ENCODE measurements at places on chromosomes 11 and 22.
A peak's percentile ranks its signal among the peaks of the same experiment; 100 is the strongest.

DNA sequence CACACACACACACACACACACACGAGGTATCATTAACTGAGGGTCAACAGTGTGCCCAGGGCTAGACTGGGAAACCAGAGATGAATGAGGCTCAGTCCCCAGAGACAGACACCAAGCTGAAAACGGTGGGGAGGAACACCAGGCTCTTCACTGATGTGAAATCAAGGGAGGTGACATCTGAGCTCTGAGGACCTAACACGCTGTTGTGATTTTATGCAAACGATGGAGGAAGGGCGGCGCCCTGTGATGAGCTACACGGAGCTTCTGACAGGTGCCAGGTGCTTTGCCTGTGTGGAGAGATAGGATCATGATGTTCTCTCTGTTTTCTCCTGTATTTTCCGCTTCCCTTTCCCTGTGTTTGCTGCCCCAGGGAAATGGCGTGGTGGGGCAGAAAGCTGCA is 6.5 kb upstream of the CYB5R3 start:
- DNase-seq = no peak

DNA sequence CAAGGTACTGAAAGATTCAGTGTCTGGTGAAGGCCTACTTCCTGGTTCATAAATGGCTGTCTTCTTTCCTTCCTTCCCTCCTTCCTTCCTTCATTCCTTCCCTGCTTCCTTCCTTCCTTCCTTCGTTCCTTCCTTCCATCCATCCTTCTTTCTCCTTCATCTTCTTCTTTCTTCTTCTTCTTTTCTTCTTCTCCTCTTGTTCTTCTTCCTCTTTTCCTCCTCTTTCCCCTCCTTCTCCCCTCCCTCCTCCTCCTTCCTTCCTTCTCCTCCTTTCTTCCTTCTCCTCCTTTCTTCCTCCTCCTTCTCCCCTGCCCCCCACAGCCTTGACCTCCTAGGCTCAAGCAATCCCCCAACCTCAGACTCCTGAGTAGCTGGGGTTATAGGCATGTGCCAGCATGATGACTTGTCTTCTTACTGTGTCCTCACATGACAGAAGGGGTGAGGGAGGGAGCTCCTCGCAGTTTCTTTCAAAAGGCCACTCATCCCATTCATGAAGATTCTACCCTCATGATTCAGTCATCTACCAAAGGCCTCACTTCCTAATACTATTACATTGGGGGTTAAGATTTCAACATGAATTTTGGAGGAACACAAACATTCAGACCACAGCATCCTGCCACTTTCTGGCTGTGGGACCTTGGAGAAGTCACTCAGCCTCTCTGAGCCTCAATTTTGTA is 22.6 kb upstream of the CCDC134 start:
- no peak for DNase-seq

DNA sequence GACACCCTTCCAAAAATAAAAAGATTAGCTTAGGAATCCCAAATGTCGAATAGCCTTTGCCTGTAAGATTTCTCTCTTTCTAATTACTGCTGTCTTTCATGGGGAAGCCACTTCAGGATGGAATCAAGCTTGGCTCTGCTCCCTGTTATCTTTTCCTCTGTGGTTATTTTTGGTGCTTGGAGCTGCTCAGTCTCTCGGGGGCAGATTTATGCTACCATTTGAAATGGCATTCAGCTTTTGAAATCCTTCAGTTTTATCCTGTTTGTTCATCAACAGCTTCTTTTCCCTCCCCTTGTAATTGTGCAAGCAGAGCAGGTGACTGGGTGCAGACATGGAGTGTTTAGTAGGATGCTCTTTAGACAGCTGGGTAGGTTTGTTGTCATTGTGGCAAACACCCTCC is 111.0 kb downstream of the DBX1 start:
- DNase-seq = no peak

DNA sequence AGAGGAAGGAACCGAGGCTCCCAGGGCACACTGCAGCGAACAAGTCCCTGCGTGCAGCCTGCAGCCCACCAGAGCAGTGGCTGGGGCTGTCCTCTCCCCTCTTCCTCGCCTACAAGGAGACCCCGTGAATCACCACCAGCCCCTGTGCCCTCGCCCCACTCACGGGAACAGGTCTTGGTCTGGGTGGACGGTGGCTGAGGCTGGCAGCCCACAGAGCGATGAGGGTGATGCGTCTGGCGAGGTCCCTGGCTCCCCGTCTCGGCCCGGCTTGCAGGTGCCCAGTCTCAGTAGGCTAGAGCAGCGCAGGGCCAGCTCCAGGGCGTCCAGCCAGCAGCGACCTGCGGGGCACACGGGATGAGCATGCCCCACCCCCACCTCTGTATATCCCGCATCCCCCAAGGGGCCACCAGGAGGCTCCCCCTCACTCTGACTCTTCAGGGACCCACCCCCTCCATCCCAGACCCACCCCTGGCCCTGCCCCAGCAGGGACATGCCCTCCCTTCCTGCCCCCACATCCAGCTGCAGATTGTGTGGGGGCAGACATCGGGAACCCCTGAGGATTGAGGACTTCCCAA is 50.5 kb upstream of the CARS1 start:
- no peak for DNase-seq

GRCh38 chr11:77636731-77637344 is 756 bp downstream of the CLNS1A start:
- DNase-seq = peak; percentile 17

DNA sequence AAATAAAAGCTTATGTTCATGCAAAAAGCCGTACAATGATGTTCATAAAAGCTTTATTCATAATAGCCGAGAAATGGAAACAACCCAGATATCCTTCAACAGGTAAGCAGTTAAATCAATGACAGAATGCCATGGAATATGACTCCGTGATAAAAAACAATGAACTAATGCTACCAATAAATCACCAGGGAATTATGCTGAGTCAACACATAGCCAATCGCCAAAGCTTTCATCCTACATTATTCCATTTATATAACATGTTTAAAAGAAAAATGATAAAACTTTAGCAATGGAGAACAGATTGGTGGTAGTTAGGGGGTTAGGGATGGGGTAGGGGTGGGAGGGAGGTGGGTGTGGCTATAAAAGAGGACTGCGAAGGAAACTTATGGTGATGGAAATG is 356.4 kb downstream of the TENM4 start:
- no peak for DNase-seq

DNA sequence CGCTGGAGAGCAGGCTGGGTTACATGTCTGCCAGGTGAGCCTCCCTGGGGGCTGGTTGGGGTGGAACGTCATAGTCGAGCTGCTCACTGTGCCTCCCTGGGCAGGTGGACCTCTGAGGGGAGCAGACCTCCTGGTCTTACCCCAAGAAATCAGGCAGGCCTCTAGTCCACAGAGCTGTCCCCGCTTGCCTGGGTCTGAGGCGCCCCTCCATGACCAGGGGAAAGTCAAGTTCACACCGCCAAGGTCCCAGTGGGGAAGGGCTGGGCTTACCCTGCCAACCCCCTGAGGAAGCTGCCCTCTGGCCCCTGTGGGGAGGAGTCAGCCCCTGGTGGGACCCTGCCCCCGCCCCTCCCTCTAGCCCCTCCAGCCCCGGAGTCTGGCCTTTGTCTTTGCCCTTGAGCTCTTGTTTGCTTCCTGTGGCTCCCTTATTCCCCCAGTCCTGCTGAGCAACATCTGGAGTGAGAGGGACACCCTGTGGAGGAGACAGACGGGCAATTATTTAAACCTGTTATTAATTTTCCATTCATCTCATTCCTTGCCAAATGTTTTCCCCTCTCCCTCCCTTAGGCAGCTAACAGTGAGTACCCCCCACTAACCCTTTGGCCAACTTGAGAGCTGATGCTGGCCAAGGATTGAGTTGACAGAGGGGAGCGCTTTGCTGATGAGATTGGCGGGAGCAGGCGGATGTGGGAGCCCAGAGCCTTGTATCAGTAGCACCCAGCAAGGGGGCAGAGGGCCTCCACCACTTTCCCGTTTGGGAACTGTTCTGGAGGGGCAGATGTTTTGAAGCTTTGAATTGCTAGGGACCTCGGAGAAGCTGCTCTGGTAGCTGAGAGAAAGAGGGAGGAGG is 83.4 kb downstream of the CEP164 start:
- DNase-seq = no peak

DNA sequence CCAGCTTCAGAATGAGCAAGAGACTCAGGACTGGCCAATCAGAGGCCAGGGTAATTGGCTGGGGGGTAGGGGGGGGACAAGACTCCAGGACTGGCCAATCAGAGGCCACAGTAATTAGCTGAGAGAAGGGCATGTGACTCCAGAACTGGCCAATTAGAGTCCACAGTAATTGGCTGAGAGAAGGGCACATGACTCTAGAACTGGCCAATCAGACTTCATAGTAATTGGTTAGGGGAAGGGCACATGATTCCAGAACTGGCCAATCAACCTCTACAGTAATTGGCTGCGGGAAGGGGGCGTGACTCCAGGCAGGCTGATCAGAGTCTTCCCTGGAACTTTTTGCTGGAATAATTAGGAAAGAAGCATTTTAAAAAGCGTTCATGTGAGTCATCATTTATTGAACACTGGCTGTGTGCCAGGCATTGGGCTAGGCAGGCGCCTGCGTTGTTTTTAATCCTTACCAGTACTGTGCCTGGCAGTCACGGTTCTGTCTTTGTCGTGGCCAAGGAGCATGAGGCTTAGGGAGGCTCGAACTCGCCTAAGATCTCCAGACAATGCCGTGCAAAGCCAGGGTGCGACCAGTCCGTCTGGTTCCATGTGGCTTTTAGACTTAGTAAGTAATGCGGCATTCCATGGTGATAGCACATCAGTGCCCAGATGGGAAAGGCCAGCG is 508.1 kb downstream of the TBC1D22A start:
- no peak for DNase-seq

- no peak for DNase-seq
These were observed 2209.7 kb downstream of the LRRC4C start for GRCh38 chr11:39249566-39250365.

- no peak for DNase-seq
These were observed 16.5 kb downstream of the PSMD13 start for GRCh38 chr11:253160-253885.

- DNase-seq = peak; percentile 5
These were observed 2.2 kb upstream of the RFPL2 start for GRCh38 chr22:32206774-32207758.

All from mesenchymal stem cell (in vitro differentiated cells and primary cell).